COLO829 (cell line): ENCODE measurements at places on chromosomes 6 and 20.
A peak's percentile ranks its signal among the peaks of the same experiment; 100 is the strongest.

DNA sequence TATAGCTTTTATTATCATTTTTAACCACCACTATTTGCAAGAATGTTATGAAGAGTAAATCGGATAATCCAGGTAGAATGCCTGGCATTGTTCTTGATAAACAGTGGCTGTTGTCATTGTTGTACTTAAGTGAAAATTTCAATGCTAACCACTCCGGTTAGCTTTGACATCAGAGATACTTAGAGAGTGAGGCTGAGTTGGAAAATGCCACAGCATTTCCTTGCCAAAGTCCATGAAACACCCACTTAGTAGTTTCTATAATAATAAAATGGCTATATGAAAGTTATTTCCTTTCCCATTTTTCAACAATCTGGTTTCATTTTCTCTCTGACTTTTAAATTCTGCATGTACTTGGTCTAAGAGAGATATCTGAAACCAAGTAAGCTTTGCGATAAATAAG, 132.0 kb downstream of the CDK19 start:
- DNase-seq, result no peak

GRCh38 chr6:16505711-16506357, 255.4 kb downstream of the ATXN1 start:
- no peak for DNase-seq

GRCh38 chr6:4136354-4136831, 1.0 kb upstream of the ECI2 start:
- DNase-seq, result no peak

DNA sequence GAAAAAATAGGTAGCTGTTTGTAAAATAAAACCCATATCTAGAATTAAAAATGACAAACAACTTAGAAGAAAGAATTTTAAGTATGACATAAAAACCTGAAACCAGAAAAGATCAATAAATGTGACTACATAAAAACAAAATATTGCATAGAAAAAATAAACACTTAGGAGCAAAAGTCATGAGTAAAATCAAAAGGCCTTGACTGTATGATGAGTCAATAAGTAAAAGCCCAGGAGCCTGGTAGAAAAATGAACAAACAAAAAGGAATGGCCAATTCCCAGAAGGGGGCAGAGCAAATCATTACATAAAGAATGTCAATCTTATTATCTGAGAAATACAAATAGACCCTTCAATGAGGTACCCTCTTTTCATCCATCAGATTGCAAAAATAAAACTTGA, 20.7 kb upstream of the ENPP1 start:
- no peak for DNase-seq

- no peak for DNase-seq
Observed at GRCh38 chr6:112109262-112109661, 21.9 kb downstream of the FAM229B start.

DNA sequence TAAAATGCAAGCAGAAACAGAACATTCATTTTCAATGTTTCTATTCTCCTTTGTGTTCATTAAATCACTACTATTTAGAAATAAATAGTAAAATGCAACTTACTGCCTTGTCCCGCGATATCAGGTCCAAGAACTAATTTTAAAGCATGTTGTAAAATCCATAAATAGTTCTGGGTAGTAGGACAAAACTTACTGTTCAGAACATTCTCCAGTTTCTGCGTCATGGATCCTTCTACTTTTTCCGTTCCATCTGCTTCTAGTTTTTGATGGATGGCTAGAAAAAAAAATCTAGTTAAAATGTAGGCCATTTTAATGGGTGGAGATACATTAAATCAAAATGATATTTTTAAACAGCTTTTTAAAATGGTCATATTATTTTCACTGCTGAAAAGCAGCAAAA, 47.0 kb downstream of the HUS1B start:
- no peak for DNase-seq

GRCh38 chr20:57158474-57158873, 108.0 kb downstream of the BMP7 start:
- no peak for DNase-seq

- DNase-seq, result no peak
Observed at GRCh38 chr6:6604566-6604965, 16.0 kb downstream of the LY86 start.

- peak; percentile 97 for DNase-seq
Observed at GRCh38 chr6:9766240-9766915, 648.5 kb downstream of the TFAP2A start.

GRCh38 chr6:33882154-33882553, 78.4 kb upstream of the MLN start:
- DNase-seq, result no peak

- DNase-seq, result no peak
Observed at GRCh38 chr6:157019115-157019641, 242.0 kb downstream of the ARID1B start.

DNA sequence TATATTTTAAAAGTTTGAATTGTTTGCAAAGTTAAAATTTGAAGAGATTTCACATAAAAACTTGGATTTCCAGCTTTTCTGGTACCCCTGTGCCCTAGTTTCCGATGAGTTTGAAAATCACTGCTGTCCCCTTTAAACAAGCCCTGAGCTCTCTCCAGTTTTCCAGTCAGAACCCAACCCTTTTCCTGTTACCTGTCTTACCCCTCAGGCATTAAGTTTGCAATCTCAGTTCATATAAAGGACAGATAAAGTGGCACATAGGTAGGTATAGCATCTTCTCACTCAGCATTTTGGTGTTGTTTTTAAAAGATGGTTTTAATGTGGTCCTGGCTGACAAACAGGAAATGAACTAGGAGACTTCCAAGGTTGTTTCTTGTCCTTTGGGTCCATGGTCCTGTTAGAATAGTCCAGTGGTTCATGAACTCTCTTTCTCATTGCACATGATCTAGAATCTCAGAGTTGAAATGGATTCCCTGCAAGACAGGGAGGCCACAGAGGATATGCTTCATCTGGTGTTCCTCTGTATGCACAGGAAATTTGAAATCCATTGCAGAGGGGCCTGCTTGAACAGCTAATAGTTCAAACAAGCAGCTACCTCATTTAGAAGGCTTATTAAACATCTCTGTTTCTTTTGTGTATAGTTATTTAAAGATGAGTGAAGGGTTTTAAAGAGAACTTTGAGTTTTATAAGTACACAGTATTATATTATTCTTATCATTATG, 82.7 kb downstream of the JAG1 start:
- no peak for DNase-seq

DNA sequence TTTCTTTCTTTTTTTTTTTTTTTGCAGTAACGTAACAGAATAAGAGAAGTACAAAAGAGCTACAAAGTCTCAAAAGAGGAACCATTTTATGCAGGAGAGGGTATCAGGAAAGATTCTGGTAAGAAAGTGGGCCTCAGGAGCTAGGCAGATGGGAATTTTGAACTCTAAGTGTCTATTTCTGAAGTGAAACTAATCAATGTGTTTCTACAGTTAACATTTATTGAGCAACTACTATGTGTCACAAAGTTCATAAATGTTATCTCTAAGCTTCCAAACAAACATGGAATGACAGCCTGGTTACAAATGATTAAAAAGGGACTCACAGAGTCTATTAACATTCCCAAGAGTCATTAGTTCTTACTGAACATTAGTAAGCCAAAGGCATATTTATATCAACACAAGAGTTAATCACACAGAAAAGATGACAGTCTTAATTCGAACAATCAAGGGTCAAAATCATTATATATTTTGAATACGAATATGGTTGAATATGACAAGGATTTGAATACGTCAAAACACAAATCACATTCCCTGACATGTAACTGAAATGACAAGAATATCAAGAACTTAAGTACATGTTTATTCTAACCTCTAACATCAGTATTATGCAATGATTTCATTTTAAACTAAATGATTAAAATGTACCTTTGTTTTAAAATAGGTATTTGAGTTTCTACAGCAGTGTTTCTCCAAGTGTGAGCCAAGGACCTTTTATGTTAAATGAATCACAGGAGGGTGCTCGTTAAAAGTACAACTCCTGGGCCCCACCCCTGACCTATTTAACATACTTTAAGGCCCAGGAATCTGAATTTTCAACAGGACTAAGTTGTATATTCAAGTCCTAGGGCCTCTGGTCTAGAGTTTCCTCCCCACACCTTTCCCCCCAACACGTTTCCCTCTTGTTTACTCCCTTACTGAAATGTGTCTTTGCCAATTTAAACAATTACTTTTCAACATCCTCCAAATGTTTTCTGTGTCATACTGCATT, 89.7 kb downstream of the ATXN1 start:
- DNase-seq, result no peak

DNA sequence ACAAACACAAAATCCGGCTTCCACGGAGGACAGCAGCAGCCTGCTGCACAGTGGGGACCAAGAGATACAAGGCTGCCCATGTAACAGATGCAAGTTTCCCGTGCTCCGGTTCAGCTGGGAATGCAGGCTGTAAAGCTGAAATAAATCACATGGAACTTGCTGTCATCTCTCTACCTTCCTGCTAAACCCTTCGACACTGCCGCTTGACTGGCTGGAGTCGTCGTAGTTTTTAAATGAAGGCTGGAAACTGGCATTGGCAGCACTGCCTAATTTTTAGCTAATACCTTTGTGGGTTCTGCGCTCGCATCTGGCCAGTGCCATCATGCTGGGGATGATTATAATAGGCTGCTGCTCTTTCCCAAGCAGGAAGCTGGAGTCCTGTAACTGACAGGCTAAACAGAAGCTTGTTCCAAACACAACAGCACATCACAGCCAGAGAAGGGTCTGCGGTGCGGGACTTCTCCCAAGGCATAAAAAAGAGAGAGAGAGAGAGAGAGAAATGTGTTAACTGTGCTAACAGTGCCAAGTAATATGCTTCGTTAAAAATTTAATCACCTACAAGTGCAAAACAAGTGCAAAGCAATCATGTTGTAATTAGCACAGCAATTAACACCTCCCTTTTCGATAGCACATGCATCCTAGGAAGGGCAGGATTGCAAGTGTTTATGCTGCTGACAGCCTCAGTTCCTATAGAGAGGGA, 146.1 kb downstream of the TFAP2A start:
- no peak for DNase-seq

DNA sequence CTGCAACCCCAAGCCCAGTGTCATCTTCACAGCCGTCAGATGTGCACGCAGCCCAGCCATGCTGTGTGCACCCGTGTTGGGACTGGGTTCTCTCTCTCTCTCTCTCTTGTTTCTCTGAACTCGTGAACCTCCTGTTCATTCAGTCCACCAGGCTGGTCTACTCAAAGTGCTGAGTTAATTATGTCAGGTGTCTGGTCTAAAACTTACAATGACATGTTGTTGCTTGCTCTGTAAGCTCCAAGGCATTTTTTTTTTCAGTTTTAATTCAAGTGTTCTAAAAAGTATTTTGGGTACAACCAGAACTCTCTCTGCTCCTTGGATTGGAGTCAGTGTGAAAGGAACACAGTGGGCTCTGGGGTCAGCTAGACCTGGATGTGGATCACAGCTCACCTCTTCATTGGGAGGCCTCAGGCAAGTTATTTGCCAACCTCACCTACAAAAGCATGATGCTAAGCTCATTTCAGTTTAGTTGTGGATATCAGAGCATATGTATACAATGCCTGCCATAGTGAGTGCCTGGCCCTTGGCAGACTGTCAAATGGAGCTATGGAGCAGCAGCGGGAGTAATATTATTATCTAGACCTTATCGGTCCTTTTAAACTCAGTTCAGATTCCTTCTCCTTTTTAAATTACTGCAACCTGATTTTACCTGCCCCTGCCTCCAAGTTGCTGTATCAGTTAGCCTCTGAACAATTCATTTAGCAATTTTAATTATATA, 59.5 kb downstream of the PLEKHG1 start:
- DNase-seq, result no peak

GRCh38 chr20:24786111-24786495, 163.0 kb upstream of the CST7 start:
- DNase-seq, result no peak

GRCh38 chr6:150915880-150916265, 50.4 kb downstream of the MTHFD1L start:
- no peak for DNase-seq

DNA sequence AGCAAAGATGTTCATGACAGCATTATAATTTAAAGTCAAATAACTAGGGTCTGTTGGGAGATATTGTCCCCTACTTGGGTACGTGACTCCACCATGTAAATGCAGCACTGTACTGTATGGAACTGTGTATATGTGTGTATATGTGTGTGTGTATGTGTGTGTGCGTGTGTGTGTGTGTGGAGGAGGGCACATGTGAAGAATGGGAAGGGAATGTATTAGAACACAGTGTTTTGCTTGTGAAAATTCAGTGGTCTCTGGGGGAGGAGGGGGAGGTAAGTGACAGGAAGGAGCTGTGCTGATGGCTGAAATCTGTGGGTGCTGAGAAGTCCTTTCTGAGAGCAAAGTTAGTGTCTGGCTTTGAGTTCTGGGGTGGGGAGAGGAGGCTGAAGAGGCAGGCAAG, 23.9 kb upstream of the VEGFA start:
- no peak for DNase-seq

GRCh38 chr20:7589164-7589563, 351.1 kb downstream of the HAO1 start:
- no peak for DNase-seq

- DNase-seq, result no peak
Observed at GRCh38 chr20:18663932-18664331, 76.1 kb downstream of the DTD1 start.

DNA sequence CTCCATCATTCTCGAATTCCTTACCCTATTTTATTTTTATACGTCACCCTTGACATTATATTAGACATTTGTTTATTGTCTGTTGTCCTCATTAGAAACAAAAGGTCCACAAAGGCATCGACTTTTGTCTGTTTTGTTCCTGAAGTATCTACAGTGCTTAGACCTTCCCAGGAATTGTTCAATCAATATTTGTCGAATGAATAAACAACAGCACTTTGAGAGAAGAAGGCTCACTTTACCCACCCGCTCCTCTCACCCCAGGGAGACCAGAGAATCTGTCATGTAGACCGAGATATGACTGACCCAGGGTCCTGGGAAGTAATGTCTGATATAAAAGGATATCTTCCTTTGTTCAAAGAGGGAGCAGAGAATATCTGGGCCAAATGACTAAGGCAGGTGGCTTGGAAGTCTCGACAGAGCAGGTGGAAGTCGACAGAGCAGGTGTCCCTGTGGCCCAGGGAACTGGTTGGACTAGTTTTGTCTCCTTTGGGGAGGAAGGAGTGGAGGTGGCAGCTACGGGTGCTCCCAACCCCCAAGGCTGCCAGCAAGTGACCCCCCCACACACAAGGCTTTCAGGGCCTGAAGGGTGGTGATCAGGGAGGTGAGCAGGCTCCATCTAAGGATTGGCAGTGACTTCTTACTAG, 14.8 kb upstream of the CHMP4B start:
- DNase-seq, result no peak

GRCh38 chr20:37714978-37715672, 21.3 kb downstream of the CTNNBL1 start:
- no peak for DNase-seq

- no peak for DNase-seq
Observed at GRCh38 chr6:42022755-42023384, 27.5 kb upstream of the TAF8 start.

DNA sequence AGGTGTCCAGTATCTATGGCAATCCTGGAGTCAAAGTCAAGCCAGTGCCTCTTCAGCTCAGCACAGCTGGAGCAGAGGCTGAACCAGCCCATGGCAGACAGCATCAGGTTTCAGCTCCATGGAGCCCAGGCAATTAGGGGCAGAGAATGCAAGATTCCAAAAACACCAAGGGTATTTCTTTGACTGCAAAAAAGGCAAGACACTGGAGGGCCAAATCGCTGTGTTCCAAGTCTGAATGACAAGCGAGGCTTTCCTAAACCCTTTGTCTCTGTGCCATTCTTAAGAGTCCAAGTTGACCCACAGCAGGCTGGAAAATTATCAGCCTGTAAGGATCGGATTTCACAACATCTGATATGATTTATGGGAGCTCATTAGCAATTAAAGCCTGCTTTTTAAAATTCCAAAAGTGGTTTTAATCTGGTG, 49.7 kb upstream of the TGM3 start:
- DNase-seq, result no peak

- peak; percentile 79 for DNase-seq
Observed at GRCh38 chr20:45429618-45430017, 13.7 kb downstream of the PIGT start.
